Fibroblast of skin of abdomen (primary cell): ENCODE measurements at places on chromosomes 6 and 20.

GRCh38 chr20:48737434-48738093, 90.2 kb downstream of the PREX1 start:
- DNase-seq, result no peak

- no peak for DNase-seq
These were observed 942 bp downstream of the ACAT2 start for GRCh38 chr6:159762681-159763293.

DNA sequence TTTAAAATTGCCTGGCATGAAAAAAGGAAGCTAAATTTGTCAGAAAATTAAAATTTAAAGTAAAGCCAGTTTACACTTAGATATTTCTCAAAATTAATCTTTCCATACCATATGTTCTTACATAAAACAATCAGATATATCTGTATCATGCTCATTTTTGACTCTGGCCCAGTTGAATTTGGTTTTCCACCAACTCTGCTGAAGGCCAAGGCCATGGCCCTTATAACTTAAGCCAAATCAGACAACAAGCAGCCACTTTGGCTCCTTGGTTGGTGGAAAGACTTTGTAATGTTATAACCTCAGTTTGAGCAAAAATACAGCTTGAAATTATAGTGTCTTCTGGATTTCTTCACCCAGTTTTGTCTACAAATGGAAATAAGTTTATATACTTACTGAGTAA, 97.3 kb downstream of the CENPW start:
- no peak for DNase-seq

- DNase-seq, result no peak
These were observed 1.3 kb upstream of the RUNX2 start for GRCh38 chr6:45326698-45327417.

- DNase-seq, result peak; percentile 14
These were observed 91.7 kb upstream of the PDE7B start for GRCh38 chr6:135759831-135760230.
